Caco-2 (cell line): ENCODE measurements at places on chromosomes 2 and 18. TPM values are rescaled to one million over a fixed set of nuclear protein-coding genes. Genes with fewer than 3 reads are reported as not detected.

GRCh38 chr2:27150639-27151230 lies 1.9 kb downstream of the TCF23 start:
- no peak for DNase-seq

DNA sequence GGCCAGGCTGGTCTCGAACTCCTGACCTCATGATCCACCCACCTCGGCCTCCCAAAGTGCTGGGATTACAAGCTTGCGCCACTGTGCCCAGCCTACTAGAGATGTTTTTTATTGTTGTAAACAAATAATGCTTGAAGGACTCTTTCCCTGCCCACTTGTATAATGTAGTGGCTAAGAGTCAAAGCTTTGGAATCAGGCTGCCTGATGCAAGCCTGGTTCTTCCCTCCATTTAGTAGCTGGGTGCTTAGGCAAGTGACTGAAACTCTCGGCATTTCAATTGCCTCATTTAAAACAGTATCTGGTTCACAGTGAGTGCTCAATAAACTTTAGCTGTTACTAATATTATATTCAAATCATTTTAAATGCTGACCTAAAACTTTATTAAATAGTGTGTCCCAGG lies 264.0 kb upstream of the FBXO11 start:
- no peak for DNase-seq

GRCh38 chr2:80050246-80050645 lies 254.3 kb downstream of the LRRTM1 start:
- no peak for DNase-seq

DNA sequence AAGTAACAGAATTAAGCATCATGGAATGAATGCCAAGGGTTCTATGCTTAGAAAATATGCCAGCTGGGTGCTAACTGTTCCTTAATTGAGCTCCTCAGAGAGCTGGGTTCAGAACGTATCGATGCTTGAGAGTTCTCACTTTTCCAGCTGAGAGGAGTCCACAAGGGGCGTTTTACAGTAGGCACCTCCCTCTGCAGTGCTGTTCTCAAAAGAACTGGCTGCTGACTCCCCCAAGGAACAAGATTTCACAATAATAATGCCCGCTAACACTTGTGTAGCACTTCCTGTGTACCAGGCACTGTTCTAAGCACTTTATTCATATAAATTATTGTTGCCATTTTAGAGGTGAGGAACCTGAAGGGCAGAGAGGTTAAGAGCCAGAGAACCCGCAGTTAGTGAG lies 18.1 kb upstream of the TMEM237 start:
- no peak for DNase-seq

The SPATA3 gene
- total RNA-seq = not detected in 2 replicates
